ENCODE measurements at places on chromosomes 5 and 9.

GRCh38 chr9:76912636-76913275 is 6.8 kb upstream of the PRUNE2 start:
- no peak for DNase-seq

DNA sequence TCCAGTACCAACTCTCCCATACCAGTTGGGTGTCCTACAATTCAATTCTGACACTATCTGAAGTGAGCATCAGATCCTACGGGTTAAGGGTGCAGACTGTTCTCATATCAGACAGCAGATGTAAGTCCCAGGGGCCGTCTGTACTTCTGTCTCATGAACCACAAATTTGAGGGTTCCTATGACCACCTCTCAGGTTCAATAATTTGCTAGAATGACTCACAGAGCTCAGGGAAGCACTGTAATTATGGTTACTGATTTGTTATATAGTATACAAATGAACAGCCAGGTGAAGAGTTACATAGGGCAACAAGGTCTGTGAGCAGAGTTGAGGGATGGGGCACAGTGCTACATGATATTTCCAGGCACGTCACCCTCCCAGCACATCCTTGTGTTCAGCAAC is 499.1 kb downstream of the DMAC1 start:
- no peak for DNase-seq

DNA sequence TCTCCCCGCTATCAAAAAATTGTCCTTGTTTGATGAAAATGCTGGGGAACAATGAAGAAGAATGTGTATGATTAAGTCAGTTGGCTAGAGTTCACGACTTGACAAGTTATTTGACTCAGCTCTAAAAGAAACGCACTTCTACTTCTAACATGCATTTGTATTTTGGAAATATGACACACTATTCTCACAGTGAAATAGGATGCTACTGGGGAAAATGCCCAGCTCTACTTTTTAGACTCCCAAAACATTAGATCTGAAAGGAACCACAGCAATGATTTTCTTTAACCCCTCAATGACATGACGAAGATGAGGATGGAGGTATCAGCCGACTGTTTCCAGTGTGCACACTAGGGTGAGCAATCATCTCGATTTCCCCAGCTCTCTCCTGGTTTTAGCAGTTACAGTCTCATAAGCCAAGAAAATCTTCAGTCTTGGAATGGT is 83.6 kb upstream of the PCSK1 start:
- no peak for DNase-seq

DNA sequence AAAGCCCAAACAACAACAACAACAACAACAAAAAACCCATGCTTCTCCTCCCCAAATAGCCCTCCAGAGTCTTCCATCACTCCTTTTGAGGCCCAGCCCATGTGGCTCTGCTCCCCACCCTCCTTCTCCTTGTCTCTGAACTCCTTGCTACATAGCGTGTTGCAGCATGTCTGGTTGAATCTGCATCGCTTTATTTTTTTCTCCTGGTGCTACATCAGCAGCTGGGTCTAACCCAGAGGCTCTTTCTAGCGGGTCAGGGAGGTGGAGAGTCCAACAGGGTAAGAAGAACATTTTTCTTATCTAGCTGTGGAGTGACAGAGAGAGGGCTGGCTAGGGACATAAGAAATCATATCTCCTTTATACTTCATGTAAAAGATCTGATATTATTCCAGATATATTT is 18.4 kb downstream of the NXNL2 start:
- no peak for DNase-seq

DNA sequence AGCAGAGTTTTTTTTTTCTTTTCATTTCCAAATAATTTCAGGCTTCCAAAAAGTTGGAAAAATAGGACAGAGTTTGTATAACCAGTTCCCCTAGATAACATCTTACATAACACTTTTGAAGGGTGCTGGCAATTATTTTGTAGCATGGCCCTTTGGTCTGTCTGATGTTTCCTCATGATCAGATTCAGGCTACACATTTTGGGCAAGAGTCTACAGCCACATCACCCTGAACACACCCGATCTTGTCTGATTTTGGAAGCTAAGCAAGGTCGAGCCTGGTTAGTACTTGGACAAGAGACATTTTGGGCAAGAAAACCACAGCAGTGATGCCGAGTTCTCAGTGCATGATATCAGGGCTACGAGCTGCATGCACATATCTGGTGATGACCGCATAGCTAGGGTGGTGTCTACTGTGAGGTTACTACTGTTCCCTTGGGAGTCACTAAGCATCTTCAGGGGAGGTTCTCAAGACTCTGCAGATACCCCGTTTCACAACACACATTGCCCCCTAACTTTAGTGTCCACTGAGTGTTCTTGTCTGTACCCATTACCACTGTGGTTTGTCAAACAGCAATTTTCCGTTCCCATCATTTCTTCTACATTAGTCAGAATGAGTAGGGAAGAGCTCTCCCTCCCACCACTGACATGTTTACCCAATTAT is 86.2 kb downstream of the TTC39B start:
- DNase-seq: no peak

DNA sequence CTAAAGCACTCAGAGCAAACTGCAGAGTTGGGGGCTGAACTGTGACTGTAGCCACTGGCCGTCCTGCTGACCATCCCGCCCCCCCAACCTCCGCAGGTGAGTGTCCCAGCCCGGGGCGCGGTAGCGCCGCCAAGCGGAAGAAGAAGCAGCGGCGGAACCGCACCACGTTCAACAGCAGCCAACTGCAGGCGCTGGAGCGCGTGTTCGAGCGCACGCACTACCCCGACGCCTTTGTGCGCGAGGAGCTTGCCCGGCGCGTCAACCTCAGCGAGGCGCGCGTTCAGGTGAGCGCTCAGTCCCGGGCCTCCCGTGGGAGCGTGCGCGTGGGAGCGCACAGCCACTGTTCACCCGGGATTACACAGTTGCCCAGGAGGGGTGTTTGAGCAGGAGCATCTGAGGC is 33.7 kb downstream of the PTGES start:
- no peak for DNase-seq

- DNase-seq: peak; percentile 23
Observed at GRCh38 chr9:16202914-16203728, 650.3 kb downstream of the CCDC171 start.

DNA sequence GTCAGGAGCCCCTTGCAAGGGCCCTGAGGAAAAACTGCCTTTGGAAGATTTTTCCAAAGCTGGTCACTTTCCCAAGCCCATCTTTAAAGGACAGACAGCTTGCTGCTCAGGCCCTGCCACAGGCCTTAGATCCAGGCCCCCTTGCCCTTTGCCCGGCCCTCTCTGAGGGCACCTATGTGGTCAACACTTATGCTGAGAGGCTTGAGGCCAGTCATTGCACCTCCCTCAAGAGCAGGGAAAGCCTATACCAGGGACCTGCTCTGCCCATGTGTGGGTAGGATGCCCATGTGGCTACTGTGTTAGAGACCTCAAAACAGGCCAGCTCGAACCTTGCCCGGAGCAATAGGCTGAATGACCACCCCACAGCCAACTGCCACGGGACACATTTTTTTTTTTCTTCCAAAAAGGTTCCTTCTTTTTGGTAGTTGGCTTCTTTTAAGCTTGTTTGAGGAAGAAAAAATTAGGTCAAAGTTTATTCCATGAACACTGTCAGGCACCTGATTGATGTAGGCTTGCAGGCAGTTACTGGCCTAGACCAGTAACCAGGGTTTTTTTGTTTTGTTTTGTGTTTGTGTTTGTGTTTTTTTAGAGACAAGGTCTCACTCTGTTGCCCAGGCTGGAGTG is 3.8 kb downstream of the TCF7 start:
- DNase-seq: no peak

- no peak for DNase-seq
Observed at GRCh38 chr5:171291371-171291770, 17.7 kb upstream of the TLX3 start.

DNA sequence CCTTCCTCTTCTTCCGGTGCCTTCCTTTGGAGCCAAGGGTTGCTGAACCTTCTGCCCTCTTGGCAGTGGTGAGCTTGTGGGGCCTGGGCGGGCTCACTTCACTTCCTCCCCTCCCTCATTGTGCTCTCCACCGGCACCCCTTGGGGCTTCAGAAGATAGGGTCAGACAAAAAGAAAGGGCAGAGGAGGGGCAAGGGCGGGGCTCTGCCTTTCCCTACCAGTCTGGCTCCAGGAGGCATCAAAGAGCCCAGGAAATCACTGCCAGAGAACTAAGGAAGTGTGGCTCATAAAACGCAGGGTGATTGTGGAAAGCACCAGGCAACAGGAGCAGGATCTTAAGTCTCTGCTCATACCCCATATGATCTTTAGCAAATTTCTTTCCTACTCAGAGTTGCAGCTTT is 34.8 kb downstream of the ACOT12 start:
- no peak for DNase-seq

GRCh38 chr9:110033869-110034268 is 174.1 kb downstream of the C9orf152 start:
- no peak for DNase-seq

All from NCI-H526 (cell line).